ENCODE measurements at places on chromosomes 11 and 22.

DNA sequence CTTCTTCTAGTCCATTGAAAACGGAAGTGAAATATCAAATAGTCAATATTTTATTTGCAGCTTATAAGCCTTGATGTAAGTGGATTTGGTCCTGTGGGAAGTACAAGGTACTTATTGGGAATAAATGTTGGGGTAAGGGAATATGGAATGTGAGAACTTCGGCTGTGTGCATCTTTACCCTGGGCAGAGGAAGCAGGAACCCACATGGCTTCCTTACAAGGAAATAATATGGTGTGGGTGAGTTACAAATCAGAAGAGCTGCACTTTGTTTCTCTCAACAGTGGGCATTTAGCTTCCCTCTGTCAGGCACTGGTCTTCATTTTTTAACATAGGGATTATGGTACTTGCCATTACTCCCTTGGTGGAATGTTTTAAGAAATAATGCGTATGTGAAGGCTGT is 77.9 kb downstream of the SCN3B start:
- no peak for DNase-seq

DNA sequence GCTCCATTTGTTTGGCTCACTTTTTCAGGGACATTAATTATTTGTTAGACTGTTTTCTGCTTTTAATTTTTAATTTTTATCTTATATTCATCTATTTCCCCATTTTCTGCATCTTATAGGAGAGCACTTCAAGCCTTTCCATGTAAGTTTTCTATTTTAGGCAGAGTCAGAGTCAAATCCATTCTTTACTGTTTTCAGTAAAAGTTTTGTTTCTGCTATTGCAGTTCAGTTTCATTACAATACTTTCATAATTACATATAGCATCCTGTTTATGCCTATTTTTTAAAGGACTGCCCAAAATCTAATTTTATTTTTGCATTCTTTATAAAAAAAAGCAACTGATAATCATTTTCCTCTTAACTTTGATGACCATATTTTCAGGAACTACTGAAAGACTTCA is 3.8 kb upstream of the OR10A5 start:
- no peak for DNase-seq

- no peak for DNase-seq
Measured at GRCh38 chr11:109512680-109513079, 90.7 kb downstream of the C11orf87 start.

DNA sequence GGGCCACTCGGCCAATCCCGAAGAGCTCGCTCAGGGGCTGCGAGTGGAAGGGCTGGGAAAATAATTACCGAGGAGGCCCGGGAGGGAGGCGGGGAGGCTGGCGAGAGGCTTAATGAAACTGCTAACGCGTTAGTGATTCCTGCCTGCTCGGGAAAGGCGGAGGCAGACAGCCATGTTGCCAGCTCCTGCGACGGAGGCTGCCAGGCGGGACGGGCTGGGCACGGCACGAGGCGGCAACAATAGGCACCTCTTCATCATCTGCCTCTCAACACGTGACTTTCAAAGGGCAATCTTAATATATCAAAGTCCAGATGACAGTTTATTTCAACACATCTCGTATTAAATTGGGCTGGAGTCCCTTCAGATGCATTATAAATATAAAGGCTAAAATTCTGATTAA is 68.0 kb upstream of the TCF20 start:
- DNase-seq: no peak

DNA sequence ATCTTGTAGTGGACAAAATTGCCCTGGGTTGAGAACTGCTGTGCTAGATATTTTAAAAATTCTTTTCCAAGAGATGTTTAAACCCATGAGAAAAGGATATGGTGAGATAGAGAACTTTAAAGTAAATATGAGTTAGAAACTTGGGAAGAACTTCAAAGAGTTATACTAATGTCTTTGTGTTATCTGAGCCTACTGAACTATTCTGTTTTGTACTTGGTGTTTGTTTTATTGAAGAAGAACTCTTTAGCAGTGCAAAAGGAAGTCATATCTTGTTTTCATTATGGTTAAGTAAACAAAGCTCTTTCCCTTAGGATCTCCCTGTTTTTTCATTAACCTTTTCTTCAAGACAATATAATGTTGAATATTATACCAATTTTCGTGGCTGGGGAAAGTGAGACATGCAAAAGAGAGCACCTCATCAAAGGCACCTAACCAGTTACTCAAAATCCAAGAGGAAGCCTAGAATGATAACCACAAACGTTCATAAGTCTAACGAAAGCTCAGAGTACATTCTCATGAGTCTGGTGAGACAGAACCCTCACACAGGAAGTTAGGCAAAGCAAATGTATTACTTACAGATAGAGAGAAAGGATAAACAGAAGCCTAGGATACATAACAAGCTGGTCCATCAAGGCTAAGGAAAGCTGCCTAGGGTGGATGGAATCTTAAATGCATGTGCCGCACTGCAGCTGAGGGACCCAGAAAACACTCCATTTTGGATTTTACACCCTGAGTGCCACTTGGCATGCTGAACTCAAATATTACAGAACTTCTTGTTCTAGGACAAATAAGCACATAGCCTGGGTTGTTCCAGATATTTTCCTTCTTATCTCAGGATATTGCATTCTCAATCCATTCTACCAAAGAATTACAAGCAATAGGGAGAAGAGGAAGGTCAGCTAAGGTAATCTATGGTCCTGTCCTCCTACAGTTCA is 112.5 kb upstream of the ANO3 start:
- DNase-seq: no peak

DNA sequence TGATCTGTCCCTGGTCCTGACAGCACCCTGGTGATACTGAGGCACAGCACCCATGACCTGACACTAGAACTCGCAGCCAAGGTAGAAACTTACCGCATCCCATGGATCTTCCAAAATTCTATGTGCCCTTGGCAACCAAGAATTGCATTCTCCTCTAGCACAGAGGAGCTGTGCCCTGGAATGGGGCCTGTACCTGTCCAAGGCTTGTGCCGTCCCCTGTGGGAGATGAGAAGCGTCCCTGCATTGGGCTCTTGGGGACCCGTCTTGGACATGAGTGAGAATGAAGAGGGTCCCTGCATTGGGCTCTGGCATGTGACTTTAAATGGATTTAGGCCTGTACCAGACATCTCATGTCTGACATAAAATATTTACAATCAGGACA is 67.1 kb downstream of the GGTLC2 start:
- no peak for DNase-seq

DNA sequence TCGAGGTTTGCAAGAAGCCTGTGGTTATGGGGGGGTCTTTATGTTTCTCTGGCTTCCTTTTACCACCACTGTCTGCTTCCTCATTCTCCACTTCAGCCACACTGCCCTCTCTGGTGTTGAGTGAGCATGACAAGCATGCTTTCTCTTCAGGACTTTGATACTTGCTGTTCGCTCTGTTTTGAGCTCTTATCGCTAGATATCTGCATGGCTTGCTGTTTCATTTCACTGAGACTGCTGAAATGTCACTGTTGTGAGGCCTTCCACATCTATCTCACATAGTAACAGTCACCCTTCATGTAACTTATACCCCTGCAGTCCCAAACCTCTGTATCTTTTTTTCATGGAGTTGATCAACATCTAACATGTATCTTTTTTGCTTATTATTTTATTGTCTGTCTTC is 59.8 kb downstream of the TMEM135 start:
- no peak for DNase-seq

DNA sequence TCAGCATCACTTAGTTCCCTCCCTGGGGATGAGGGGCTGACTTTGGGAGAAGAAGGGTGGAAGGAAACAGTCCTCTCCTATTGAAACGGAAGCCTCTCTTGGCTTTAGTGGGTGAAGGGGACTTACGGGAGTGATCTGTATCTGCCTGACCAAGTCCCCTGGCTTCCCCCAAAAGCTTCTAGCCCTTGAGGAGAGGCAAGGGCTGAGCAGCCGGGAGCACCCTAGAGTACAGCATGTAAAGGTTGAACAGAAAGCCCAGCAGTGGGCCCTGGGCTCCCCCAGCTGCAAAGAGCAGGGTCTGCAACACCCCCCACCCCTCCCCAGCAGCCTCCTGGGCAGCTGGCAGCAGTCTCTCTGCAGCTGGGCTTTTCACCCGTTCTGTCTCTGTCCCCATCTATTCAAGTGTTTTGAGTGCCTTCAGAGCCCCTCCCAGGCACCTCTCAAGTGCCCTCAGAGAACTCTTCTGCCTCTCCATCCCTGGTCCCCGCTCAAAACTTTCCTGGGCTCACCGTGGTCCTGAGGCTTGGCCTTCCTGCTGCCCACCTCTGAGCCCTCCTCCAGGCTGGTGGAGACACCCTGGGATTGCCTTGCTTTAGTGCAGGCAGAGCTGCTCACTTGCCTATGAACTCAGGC is 2.7 kb downstream of the CAPN5 start:
- no peak for DNase-seq

DNA sequence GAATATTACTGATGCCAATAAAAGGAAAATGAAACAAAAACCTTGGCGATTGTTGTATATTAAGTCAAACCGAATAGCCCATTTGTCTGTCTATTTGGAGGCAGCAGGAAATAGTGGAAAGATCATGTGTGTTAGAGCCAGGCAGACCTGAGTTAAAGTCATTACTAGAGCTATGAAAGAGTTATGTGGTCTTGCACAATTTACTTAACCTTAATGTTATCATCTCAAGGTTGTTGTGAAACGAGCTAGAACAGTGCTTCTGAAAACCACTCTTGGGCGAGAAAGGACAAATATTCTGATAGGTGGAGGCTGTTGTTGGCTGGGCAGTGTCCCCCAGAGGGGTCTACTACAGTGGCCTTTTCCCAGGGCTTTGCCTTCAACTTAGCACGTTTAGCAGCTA is 60.0 kb upstream of the NUP160 start:
- no peak for DNase-seq

DNA sequence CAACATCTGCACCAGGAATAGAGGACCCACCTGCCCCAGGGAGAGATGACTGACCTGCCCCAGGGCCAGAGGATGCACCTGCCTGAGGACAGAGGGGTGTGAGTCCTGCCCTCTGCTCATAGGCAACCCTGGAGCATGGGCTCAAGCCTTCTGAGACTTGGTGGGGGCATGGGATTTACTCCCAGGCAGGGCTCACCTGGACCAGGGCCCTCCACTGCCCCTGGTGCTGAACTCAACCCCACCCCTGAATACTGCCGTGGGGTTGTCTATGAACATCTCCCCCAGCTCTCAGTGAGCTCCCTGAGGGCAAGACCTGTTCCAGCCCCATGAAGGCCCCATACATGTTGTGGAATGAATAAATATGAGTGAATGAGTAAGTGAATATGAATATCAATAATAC is 33.8 kb upstream of the MUC5AC start:
- DNase-seq: no peak

DNA sequence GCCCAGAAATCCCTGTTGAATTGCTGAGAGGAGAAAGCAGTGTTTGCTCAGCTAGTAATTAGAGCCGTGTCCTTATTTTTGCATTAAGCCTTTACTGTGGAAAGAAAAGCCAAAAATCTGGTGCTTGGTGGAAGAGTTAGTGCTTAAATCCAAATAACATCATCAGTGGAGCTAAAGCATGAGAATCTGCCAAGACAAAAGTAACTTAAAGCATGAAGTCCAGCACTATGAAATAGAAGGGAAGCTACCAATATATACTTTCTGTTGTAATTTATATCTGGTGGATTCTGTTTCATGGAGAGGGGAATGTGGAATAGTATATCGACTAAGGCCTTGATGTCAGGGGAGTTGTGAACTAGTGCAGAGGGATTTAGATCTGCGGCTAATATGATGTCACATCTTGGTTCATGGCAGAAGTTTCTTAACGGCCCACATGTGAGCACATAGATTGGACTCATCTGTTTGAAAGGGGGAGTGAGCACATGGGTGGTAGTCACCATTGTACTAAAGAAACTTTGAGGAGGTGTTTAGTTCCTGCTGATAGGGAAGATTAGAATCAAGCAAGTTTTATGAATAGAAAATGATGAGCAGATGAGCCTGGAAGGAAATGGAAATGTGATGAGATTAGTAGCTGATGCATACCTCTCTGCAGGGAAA is 224.4 kb upstream of the MTNR1B start:
- no peak for DNase-seq

DNA sequence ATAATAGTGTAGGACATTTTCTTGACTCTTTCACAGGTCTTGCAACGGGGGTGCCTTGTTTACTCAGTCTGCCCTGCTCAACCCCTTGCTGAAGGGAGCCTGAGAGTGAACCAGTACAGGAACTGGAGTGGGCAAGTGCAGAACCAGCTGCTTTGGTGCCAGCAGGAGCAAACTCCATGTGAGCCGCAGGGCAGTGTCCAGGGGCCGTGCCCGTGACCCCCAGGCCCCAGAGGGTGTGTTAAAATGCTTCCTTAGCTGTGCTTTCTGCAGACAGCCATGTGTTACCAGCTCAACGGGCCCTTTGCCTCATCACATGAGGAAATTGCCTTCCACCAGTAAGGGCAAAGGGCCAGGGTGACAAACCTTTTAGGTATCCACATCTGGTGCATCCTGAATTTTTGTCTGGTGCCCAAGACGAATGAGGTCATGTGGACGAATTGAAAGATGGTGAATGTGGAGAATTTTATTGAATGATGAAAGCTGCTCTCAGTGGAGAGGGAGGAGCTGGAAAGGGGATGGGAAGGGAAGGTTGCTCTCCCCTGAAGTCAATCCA is 53.6 kb upstream of the OR5D13 start:
- no peak for DNase-seq

- no peak for DNase-seq
Measured at GRCh38 chr11:93169950-93170561, 27.7 kb downstream of the SLC36A4 start.

DNA sequence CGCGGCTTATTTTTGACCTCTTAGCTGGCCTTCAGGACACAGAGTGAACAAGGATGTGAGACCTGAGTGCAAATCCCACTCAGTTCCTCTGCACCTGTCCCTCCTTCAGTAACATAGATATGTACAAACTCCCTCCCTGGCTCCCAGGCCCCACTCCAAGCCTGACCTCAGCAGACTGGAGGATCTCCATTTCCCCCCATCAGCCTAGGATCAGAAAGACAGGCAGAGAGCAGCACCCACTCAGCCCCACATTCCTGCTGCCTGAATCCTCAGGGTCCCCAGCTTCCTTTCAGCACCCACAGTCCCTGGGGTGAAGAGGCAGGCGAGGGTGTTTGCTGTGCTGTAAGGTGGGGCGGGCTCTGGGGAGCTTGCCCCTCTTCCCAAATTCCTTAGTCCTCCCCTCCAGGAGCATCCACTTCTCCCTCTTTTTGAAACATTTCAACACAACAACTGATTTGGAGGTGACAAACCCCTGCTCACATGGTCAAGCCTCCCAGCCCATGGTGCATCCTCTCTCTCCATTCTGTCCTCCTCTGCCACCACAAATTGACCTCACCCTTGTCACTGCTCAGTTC is 151.1 kb downstream of the FEZ1 start:
- DNase-seq: no peak

DNA sequence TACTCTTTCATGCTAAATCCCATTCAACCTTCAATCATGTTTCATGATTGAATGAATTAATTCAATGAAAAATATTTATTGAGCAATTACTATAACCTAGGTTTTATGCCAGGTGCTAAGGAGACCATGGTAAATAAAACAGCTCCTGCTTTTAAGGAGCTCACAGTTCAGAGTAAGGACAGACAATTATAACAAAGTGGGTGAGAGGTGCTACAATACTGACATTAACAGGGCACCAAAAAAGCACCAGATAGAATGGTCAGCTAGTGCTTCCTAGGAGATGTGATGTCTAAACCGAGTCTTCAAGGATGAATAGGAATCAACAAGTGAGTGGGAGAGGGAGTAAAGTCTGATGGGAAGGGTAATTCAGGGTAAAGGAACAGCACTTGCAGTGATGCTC is 366.7 kb downstream of the SOX6 start:
- no peak for DNase-seq

- no peak for DNase-seq
Measured at GRCh38 chr22:37449331-37450001, 22.2 kb upstream of the ELFN2 start.

Measured in activated T-cell treated with anti-CD3 and anti-CD28 coated beads, Interleukin-2, amount 50 U/mL, for 1 hour (primary cell).